Right renal cortex interstitium (tissue), 3 donors: ENCODE measurements at places on chromosomes 16 and 17.

DNA sequence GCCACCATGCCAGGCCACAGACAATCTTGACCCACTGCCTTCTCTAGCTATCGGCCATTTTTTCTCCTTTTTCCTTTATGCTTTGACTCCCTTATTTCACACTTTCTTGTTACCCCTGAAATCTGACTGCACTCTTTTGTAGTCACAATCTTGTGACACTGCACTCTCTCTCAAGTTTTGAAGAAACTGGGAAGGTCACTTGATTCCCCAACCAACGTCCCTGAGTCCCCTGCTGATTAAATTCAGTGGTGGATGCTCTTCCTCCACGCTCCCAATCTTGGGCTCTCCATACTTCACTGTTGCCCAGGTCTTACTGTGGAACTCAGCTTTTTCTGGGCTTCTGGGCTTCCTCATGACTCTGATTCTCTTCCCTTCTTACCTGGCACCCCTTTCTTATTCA, 33.9 kb downstream of the PECAM1 start:
- no peak for DNase-seq

DNA sequence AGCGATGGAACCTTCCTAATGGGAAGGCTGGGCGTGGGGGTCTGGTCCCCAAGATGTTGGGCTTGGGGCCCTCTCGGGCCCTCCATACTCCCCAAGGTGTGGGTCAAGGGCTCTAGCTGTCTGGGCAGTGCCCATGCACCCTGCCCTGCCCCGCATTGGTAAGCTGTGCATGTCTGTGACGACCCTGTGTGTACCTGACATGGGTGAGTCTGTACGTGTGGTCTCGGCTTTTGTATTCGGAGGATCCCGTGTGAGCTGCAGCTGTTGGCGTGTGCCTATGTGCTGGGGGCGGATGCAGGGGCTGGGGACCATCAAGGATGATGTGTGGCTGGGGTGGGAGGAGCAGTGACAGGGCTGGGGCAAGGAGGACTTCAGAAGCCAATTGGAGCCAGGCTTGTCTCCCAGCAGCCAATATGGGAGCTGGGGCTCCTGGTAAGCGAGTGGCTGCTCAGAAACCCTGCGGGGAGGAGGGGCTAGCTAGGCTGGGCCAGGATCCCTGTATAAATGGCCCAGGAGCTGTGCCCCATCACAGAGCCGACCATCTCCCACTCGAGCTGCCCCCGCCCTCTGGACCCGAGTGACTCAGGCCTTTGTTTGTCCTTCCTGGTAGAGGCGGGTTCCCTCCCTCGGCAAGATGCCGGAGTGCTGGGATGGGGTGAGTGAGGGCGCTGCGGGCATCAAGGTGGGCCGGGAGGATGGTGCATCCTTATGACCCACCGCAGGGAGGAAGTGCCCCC, at the start of gene NDRG4:
Gene NDRG4 (plus strand): TSS at position 529 of the 737 bp plus-strand sequence. CDS start 106 bp downstream, at position 635.
- DNase-seq = no peak

DNA sequence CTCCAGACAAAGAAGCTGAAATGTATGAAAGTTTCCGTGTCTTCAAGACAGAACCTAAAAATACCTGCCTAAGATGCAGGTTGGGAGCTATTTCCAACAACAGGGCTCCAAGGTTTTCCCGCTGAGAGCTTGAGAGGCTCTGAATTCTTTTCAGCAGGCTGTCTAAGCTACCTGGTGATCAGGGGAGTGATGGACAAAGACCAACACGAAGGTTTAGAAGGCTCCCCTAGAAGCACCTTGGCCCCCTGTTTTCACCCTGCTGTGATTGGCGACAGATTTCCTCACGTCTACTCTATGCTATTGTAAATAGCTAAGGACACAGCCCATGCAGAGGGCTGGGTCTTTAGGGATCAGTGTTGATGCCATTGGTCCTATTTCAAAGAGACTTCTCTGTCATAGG, 275.2 kb upstream of the SALL1 start:
- no peak for DNase-seq

DNA sequence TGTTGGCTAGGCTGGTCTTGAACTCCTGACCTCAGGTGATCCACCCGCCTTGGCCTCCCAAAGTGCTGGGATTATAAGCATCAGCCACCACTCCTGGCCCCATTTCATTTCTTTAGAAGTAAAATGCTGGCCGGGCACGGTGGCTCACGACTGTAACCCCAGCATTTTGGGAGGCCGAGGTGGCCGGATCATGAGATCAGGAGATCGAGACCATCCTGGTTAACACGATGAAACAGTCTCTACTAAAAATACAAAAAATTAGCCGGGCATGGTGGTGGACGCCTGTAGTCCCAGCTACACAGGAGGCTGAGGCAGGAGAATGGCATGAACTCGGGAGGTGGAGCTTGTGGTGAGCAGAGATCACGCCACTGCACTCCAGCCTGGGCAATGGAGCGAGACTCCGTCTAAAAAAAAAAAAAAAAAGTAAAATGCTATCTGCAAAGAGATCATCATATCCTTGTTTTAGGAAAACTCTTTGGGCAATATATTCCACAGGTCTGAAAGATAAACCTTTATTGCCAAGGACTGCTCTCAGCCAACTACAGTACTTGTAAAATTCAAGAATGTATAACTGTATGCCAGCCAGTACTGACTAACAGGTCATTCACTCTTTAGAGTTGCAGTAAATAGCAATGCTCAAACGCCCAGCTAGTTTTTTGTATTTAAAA, 3.8 kb downstream of the GJC1 start:
- DNase-seq = no peak

DNA sequence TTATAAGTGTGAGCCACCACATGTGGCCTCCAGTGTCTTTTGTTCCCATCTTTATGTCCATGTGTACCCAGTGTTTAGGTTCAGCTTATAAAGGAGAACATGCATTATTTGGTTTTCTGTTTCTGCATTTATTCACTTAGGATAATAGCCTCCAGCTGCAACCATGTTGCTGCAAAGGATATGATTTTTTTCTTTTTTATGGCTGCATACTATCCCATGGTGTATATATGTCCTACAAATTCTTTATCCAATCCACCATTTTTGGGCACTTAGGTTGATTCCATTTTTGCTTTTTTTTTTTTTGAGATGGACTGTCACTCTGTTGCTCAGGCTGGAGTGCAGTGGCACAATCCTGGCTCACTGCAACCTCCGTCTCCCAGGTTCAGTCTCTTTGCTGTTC, 32.9 kb downstream of the ATAD5 start:
- no peak for DNase-seq

DNA sequence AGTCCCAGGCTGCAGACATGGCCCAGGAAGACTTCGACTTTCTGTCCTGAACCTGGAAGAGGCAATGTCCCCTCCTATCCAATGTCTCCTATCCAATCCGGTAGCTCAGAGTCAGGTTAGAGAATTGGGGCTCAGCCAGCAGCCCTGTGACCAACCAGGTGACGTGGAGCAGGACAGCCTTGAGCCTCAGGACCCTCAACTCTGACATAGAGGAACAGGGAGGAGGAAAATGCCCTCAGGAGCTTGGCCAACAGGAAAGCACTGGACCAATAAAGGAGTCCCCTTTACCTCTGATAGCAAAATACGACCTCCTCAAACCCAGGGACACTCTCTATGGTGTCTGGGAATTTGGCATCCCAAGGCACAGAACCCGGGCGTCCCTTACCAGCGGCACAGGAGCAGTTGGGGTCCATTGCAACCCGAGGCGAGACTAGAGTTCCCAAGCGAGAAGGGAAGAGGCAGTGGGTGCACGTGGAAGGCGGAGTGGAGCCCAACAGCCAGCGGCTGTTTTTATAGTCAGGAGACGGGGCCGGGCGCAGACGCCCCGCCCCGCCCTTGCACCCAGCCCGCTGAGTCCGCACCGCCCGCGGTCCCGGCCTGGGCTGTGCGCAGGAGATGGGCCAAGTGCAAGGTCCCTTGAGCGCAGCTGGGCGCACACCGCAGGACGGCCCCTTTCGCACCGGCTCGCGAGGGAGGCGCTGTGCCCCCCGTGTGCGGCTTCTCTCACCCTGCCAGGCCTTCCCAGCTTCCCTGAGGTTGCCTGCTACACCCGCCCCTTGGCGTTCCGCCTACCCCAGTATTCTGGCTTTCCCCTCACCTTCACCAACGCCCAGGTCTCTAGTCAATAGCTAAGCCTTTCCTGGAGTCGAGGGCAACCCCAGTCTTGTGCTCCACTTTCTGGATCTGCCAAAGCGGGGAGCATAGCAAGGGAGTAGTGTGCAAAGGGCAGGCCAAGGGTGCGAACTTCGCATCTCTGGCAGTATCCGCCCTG, at the start of gene MT1G:
Gene MT1G (minus strand): TSS at position 485 of the 991 bp plus-strand sequence. CDS start 72 bp downstream, at position 413.
- DNase-seq = no peak

DNA sequence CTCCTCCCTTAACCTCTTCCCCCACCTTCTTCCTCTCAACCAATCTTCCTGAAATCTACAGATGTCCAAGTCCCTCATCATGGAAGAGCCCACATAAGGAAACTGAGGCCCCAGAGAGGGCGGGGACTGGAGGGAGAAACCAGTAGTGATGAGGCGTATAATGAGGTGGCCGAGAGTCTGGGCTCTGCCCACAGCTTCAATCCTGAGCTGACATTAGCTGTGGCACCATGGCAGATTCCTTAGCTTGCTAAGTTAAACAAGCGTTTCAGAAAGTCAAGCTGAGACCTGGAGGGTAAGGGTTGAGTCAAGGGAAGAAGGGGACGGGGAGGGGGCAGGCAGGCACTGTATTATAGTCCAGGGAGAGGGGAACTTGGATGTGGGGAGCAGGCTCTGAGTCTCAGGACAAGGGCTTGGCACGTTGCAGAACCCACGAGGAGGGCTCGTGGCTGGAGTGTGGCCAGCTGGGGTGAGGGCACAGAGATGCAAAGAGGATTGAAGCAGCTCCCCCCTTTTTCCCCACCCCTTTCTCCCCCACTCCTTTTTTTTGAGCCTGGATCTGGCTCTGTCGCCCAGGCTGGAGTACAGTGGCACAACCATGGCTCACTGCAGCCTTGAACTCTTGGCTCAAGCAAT, 13.3 kb downstream of the ARHGAP23 start:
- DNase-seq = no peak

- DNase-seq = no peak
These were observed 345.2 kb upstream of the PMFBP1 start for GRCh38 chr16:72517154-72517553.

GRCh38 chr17:55398689-55399088, 22.9 kb downstream of the MMD start:
- DNase-seq = no peak

GRCh38 chr16:2840914-2841313, 10.8 kb downstream of the ZG16B start:
- no peak for DNase-seq

DNA sequence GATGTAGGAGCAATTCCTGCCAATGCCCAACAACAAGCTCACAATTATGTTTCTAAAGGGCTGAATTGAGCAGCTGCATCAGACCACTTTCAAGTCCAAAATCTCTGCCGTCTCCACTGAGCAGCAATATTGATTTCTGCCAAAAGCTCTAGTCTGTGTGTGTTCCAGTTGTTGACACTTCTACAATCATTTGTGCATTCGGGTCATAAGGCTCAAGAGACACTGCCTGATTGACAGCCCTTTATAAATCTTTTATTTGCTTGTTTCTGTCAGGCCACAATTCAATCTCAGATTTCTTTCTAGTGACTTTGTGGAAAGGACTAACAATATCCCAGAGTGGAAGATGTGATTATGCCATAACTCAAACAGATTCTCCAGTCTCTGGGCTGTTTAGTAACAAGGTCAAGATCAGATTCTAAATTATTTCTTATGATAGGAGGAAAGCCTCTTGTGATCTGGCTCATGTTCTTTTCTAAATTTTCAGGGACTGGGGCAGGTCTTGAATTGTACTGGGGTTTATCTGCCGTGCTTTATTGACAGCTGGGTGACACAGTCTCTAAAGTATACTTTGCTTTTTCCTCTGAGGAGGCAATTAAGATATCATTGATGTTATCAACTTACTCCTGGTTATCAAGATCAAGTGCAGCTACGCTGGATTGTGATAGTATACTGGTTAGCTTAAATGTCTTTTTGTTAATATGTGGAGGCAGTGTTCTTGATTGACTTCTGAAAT, 377.1 kb downstream of the CNTNAP4 start:
- DNase-seq = no peak

GRCh38 chr17:68006797-68007196, 10.5 kb upstream of the C17orf58 start:
- no peak for DNase-seq

GRCh38 chr17:42342242-42343008, 45.8 kb downstream of the STAT3 start:
- no peak for DNase-seq

DNA sequence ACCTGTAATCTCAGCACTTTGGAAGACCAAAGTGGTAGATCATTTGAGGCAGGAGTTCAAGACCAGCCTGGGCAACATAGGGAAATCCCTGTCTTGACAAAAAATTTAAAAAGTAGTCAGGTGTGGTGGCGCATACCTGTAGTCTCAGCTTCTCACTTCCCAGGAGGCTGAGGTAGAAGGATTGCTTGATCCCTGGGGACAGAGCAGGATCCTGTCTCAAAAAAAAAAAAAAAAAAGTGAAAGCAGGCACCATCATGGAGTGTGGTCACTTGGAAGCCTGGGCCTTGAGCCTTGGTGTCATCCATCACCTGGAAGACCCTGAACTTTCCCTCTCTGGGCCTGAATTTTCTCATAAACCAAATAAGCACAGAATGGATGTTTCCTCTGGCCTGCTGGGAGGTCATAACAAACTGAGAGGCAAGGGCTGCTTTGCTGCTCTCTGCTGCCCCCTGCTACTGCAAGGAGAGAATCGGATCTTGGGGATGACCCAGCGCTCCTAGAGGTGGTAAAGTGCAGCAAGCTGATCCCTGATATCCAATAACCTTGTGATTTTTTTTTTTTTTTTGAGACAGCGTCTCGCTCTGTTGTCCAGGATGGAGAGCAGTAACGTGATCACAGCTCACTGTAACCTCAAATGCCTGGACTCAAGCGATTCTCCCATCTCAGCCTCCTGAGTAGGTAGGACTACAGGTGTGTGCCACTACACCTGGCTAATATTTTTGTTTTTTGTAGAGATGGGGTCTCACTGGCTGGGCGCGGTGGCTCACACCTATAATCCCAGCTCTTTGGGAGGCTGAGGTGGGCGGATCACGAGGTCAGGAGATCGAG, 75.9 kb upstream of the RNU2-1 start:
- DNase-seq = no peak

DNA sequence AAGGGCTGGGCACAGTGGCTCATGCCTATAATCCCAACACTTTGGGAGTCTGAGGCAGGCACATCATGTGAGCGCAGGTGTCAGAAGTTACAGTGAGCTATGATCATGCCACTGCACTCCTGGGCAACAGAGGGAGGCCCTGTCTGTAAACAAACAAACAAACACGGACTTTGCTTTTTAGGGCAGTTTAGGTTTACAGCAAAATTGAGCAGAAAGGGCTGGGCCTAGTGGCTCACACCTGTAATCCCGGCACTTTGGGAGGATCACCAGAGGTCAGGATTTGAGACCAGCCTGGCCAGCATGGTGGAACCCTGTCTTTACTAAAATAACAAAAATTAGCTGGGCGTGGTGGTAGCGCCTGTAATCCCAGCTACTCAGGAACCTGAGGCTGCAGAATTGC, 3.3 kb upstream of the CARHSP1 start:
- DNase-seq = no peak

DNA sequence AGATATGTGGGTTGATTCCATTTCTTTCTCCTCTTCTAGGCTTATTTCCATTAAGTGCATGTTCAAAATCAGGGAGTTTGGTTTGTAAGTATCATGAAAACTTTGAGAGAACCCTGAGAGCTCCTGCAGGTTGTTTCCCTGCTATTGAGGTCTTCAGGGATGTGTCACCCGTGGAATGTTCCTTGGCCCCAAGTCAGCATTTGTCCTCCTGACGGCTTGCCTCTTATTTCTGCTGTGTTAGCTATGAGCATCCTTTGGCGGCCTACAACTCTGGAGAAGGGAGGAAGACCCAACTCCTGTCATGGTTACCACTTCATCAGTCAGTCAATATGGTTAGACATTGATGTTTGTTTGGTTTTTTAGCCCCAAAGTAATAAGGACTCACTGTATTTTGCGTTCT, 180.8 kb downstream of the FTO start:
- no peak for DNase-seq
